NCI-H1694 treated with DMSO at 0.1 percent for 48 hours (cell line): ENCODE measurements at places on chromosomes 16 and 17.

DNA sequence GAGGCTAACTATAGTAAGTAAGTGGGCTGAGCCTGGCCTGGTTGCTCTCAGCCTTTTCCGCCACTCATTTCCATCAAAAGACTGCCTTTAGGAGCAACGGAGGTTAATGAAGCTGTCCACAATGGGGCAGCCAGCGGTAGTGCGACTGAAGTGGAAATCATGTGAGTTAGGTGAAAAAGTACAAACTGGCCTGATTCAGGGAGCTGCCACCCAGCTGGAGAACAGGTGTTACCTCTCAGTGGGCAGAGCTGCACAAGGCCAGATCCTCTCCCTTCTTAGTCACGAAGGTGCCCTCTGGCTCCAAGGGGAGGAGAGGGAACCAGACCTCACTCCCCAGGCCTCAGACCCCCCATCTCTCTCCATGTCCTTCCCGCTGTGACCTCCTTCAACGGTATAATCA is 34.4 kb upstream of the CDRT4 start:
- DNase-seq = no peak

DNA sequence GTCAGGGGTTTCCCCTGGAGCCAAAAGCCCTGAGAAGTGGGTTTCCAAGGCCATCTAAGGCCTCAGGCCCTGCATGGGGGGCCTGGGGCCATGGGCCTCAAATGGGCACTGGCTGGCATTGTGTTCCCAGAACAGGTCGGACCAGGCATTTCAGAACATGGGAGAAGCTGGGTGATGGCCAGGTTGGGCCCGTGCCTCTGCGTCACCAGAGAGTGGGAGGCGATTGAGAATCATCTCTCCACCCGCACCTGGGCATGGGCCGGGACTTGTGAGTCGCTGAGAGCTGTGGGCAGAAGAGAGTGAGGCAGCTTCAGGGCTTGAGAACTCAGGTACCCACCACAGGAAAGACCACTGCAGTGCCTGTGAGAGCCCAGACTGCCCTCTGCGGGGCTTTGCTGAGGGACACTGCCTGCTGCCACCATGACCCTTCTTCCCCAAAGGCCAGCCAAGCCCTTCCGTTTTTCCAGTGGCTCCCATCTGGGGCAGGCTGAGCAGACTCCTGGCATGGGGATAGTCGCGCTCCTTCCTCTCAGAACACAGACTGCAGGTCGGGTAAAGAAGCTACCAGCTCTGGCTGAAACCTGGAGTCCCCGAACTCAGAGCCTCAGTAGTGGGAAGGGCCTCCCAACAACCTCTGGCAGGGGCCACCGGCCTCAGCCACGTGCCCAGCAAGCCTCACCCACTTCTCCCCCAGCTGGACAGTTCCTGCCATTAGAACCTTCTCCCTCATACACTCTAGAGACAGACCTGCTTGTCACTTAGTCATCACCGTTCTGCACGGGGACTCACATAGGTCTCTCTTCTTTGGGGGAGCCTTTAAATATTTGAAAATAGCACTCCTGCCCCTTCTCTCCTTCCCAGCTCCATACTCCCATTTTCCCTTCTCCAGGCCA is 1.6 kb downstream of the RAB11FIP4 start:
- DNase-seq = no peak

DNA sequence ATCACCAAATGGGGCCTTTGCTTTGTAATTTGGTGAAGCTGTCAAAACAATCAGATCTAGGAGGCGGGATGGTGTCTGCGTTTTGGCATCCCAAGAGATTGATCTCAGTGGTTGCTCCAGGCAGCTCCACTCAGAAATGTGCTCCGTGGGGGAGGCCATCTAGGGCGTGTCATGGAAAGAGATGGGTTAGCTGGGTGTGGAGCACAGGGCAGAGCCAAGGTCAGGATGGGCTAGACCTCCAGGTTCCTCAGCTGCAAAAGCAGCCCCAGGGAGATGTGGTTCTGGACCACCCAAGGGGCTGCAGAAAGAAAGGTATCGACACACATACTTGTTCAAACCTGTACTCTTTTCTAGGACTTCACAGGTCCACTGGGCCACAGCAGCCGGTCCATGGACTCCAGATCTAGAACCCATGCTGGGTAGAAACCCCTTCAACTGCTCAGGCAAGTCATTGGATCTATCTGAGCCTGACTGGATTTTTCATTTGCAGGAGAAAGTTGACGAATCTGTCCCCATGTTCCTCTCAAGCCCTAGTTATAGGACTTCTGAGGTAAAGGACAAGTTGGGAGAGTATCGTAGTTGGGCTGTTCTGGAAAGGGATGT is 270.2 kb upstream of the RPL38 start:
- DNase-seq = no peak

DNA sequence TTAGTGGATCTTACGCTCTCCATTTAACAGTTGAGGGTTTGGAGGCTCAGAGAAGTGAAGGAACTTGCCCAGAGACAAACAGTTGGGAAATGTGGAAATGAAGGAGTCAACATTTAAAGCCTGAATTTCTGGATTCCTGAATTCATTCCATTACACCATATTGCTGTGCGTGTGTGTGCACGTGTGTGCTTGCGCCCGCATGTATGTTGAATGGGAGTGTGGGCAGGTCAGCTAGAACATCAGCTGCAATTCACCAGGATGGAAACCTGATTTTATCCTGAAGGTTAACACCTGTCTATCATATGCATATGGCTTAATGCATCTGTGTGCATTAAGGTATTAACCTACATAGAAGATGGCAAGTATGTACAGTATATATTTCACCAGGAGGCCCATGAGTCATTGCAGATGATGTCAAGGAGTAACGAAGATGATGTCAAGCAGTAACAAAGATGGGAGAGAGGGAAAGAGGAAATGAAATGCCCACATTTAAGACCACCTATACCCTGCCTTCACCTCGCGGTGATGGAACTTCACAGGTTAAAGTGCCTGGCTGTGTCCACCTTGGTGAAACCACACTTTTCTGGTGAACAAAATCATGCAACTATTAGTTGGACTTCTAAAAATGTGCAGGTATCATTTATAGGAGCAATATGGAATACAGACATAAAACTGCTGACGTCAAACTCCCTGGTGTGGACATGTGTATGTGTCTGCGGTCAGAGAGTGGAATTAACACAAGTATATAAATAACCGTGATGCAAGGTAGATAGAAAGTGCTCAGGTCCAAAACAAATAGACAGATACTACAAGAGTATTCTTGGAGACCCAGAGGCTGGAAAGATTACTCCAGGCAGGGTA is 832 bp upstream of the ADAP2 start:
- DNase-seq = no peak

- no peak for DNase-seq
Observed at GRCh38 chr17:32503251-32504165, 16.7 kb downstream of the CDK5R1 start.
